ENCODE measurements at places on chromosomes 1 and 21.

DNA sequence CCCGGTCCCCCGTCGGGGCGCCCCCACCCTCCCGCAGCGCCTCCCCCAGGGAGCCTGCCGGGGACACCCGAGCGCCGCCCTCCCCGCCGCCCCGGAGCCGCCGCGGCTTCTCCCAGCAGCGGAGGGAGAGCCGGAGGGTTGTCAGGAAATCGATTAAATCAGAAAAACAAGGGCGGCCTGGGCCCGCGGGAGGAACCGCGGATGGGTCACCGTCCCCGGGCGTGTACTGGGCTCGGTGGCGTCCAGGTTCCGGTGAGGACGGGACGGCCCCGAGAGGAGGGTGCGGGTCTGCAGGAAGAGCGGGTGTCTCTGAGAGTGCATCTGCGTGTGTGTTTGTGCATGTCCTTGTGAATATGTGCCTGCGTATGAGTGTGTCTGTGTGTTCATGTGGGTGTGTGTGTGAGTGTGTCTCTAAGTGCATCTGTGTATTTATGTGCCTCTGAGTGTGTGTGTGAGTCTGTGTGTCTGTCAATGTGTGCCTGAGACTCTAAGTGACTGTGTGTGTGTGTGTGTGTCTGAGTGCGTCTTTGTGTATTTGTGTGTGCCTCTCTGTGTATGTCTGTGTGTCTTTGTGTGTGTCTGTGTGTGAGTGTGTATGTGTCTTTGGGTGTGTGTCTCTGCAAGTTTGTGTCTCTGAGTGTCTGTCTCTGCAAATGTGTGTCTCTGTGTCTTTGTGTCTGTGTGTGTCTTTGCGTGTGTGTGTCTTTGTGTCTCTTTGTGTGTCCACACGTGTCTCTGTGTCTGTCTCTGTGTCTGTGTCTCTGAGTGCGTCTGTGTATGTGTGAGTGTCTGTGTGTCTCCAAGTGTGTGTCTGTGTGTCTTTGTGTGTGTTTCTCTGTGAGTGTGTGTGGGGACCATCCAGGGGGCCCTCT lies 1.1 kb downstream of the SPSB1 start:
- DNase-seq: no peak

GRCh38 chr1:229309074-229309473 lies 33.8 kb downstream of the CCSAP start:
- no peak for DNase-seq

GRCh38 chr1:199688133-199688676 lies 339.3 kb upstream of the NR5A2 start:
- no peak for DNase-seq

DNA sequence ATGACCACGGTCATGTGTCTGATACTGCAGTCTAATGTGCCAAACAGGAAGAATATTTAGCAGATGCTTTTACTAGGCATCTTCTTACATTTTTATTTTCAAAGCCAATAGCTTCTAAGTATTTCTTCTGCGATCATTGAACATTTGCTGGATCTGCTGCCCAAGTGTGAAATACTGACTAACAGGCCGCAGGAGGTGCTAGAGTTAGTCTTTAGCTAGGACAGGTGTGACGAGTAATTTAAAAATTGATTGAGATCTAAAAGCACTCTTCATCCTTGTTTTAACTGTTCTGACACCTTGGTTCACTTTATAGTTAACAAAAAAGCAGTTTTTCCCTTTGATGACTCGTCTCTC lies 748 bp upstream of the FAM78B start:
- DNase-seq: no peak

- DNase-seq: no peak
Observed at GRCh38 chr1:87706203-87706602, 377.5 kb downstream of the LMO4 start.

- DNase-seq: no peak
Observed at GRCh38 chr1:166418344-166418933, 251.6 kb upstream of the FAM78B start.

GRCh38 chr1:203346769-203347102 lies 4.2 kb downstream of the FMOD start:
- DNase-seq: no peak

DNA sequence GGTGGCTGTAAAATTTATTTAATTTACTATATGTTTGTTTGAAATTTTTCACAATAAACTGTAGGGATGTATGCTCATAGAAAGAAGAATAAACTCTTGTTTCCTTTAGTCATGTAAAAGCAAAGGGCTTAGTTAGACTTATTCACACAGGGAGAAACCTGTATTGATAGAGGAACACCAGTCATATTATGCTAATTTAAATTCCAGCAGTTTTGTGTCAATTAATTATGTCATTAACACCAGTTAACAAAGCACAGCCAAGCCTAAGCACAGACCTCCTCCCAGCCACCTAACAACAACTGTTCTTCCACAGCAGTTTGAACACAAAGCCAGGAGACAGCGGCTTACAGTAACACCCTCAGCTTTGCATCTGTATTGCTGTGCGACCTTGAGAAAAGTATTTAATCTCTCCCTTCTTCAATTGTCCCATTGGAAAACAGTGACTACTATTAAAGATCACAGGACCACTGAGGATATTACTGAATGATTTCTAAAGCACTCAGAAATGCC lies 260.8 kb upstream of the RRP15 start:
- DNase-seq: no peak

- no peak for DNase-seq
Observed at GRCh38 chr1:19507516-19507915, 22.2 kb upstream of the CAPZB start.

- DNase-seq: no peak
Observed at GRCh38 chr1:212218911-212219310, 66.3 kb upstream of the PPP2R5A start.

DNA sequence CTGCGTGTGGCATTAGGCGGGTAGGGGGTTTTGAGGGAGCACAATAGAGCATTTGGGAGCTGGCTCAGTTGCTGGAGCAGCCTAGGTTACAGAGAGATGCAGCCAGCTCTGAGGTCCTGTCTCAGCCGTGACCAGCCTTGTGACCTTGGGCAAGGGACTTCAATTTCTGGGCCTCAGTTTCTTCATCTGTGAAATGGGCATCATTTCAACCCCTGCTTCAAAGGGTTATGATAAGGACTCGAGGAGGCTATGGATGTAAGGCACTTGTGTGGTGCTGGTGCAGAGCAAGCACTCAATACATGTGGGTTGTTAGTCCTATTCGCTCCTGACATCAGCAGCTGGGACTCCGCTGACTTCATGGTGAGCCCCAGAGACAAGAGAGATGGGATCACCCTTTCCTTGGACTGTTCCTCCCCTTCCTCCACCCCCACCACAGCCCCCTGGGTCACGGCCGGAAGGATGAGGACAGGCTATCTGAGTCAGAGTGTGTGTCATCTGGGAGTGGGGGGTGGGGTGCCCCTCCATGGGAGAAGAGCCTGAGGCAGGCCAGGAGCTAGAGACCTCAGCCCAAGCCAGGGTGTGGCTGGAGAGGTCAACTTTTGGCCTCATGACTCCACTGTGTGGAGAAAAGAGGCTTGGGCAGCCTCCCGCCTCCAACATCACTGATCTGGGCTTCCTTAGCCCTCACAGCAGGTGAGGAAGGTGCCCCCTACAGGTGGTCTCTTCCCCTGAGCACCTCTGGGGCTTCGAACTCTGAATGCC lies 71.4 kb upstream of the ZBTB40 start:
- DNase-seq: no peak

- DNase-seq: no peak
Observed at GRCh38 chr21:41325138-41325912, 8.7 kb downstream of the FAM3B start.

DNA sequence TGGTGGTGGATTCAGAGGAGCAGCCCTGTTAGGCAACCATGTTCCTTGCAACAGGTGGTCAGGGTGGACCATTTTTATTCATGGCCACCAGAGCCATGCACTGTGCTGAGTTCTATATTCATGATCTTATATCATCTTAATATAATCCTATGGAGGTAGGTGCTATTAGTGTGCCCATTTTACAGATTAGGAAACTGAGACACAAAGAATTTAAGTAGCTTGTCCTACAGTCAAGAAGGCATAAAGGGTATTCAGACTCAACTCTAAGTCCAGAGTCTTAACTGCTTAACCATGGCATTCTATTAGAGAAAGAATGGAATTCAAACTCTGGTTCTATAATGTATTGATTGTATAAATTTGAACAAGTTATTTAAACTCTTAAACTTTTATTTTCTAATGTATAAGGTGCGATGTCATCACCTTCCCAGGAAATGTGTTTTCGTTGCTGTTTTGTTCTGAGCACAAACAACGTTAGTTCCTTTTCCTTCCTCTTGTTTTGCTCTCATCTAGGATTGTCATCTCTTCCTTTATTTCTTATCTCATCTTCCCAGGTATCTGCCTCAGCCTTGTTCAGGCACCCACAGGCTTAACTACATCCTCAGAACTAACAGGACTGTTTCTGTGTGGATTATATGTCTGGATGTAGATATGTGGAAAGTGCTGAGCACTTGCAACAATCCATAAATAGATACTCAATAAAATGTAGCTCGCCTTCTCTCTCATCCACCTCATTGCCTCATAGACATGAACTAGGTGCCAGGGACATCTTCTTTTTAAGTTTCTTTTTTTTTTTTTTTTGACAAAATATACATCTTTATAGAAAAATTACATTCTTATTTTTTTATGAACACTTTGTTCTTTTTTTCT lies 207.1 kb downstream of the NFIA start:
- DNase-seq: no peak

GRCh38 chr1:193143285-193143684 lies 21.5 kb downstream of the CDC73 start:
- no peak for DNase-seq

DNA sequence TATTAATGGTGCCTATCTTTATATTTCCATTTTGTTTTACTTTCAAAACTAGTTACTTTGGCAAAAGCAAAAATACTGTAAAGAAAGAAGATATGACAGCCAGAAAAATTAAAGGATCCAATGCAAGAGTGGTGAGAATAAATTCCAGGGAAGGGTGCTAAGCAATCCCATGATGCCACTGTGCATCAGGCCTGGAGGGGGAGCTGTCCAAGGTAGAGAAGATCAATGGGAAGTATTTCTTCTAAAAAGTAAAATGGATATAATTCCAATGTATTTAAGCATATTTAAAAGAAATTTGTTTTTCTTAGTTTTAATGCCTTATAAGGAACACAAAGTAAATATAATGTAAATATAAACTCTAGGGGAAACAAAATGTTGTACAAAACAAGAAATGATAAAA lies 1382.2 kb upstream of the B3GALT2 start:
- no peak for DNase-seq

- DNase-seq: no peak
Observed at GRCh38 chr1:166738873-166739272, 100.4 kb upstream of the POGK start.

DNA sequence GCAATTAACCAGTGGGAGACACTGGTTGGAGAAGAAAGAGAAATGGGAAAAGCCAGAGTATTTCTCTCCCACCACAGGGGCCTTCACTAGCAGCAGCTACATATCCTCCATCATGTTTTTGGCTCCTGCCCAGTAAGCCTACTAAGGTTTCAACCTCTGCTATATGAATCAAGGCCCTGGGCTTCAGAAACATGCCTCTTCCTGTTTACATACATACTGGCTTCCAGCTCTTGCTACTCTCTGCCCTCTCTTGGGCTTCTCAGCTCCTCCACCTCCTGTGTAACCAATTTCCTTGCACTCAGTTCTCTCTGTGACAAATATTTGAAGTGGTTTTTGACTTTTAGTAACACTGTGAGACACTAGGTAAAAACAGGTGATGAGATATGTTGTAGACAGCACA lies 80.8 kb downstream of the LRRC7 start:
- no peak for DNase-seq

DNA sequence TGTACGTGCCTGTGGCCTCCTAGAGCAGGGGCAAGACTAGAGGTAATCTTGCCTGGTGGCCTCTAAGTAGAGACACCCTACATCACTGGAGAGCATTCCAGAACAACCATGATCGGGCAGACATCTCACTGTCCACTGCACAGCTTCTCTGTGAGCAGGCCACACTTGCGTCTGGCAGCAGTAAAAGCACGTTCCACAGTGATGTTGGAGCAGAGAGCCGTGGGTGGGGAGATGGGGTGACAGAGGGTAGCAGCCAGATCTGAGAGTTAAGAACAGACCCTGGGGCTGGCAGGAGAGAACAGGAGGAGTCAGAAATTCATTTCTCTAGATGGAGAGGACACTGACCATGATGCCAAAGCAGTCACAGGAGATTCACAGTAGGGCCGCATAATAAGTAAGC lies 293.0 kb downstream of the HHAT start:
- no peak for DNase-seq

- DNase-seq: no peak
Observed at GRCh38 chr1:85884372-85885035, 176.3 kb upstream of the ZNHIT6 start.

DNA sequence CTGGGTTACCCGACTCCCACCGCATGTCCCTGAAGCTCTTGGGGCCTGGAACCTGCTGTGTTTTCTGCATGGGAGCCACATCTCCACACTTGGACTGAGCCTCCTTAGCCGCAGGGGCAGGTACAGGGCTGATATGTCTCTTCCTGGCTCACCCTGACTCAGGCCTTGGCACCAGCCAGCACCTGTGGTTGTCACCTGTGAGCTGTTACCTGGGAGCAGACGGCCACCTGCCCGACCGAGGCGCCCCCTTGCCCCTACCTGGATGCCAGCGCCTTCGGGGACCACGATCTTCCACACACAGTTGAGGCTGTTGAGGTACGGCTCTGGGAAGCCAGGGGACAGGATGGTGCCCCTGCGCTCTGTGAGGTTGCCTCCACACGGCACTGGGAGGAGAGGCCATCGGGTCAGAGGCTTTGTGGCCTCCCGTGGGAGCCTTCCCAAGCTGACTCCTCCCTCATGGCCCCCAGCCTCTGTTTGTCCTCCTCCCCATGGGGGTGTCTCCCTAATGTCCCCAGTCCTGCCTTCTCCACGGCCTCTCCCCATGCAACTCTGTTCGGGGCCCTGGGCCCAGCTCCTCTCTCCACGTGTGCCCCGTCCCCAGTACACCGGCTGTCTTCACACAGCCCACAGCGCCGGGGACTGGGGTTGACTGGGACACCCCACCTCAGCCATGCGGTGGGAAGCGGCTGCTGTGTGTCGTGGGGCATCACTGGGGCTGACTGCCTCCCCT lies 152.0 kb downstream of the ZSCAN20 start:
- DNase-seq: no peak

DNA sequence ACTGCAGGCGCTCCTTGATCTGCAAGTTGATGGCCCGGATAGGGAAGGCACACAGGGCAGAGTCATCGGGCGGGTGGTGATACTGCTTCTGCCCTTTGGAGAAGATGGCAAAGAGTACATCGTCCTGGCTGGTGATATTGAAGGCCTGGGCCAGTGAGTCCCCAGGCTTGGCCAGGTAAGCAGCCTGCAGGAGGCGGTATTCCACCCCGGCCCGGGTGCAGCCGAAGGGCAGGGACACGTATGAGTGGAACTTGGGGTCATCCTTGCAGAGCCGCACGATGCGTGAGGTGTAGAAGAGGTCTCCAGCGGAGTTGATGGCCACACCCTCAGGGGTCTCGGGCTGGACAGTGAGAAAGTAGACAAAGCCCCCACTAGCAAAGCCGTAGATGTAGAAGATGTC lies 27.4 kb downstream of the PLXNA2 start:
- no peak for DNase-seq

- DNase-seq: no peak
Observed at GRCh38 chr1:61645476-61645875, 79.5 kb downstream of the TM2D1 start.

- no peak for DNase-seq
Observed at GRCh38 chr21:23578027-23578426, 2029.3 kb downstream of the MRPL39 start.
